ENCODE measurements at places on chromosomes 13 and 19.

DNA sequence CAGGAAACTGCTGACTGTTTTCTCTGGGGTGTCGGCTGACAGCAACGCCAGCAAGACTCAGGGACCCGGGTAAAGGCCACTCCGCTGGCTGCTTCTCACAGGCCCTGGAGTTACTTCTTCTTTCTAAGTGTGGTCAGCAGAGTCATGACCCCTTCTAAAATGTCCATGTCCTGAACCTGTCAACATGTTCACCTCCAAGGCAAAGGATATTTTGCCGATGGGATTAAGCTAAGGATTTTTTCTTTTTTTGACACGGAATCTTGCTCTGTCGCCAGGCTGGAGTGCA lies 7.9 kb downstream of the PEX11G start:
- DNase-seq: no peak

DNA sequence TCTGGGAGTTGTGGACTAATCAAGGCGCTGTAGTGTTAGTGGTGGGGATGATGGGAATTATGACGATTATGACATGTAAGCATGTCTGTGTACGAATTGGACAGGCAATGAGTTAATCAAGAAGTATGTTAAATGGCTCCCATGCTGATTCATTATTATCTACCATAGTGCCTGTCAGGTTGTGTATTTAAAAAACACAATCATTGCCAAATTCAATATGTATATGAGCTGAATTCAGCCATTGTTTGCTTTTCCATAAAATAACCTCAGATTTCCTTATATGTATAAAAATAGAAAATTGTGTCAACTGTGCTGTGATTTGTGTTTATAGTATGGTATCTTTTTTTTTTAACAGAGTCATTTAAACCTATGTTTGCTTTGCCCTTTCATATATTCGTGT lies 37.1 kb downstream of the PCCA start:
- DNase-seq: no peak

- DNase-seq: no peak
Measured at GRCh38 chr13:106372199-106373155, 163.0 kb downstream of the EFNB2 start.

DNA sequence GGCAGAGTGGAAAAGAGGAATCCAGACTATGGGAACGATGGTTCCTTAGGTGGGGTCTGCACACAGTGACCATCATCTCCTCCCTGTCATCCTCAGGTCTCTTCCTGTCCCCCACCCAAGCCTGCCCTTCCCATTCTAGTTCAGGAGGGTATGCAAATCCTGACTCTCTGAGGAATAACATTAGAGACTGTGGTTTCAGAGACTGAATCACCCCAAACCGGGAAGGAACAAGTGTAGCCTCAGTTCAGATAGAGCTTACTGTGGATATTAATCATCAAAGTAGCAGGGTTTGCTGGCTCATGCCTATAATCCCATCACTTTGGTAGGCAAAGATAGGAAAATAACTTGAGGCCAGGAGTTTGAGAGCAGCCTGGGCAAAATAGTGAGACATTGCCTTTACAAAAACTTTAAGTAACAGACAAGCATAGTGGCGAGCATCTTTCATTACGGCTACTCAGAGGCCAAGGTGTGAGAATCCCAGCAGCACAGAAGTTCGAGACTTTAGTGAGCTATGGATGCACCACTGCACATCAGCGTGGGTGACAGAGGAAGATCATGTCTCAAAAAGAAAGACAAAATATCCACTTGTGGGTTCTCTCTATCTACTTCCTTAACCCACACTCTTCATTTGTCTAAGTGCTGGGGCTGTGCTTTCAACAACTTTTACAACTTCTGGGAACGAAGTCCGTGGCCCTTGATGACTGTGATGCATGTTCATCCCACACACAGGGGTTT lies 19.3 kb upstream of the LGALS13 start:
- no peak for DNase-seq

GRCh38 chr13:46595136-46595884 lies 42.3 kb downstream of the LRCH1 start:
- DNase-seq: no peak

GRCh38 chr19:36605101-36605876 lies at the start of gene ZNF382:
Gene ZNF382, plus strand, starts transcription at chr19:36605313. Its CDS starts 4,602 bp downstream, at chr19:36609915.
- peak; percentile 27 for DNase-seq

GRCh38 chr13:29170436-29171082 lies 350.4 kb downstream of the MTUS2 start:
- DNase-seq: no peak

GRCh38 chr19:2533072-2533425 lies 57.1 kb downstream of the GADD45B start:
- DNase-seq: no peak

GRCh38 chr19:53787266-53787665 lies 36.8 kb downstream of the NLRP12 start:
- no peak for DNase-seq

- DNase-seq: no peak
Measured at GRCh38 chr13:78772933-78773332, 114.0 kb upstream of the OBI1 start.

GRCh38 chr19:49491030-49491803 lies 3.8 kb downstream of the RPL13A start:
- DNase-seq: no peak

- no peak for DNase-seq
Measured at GRCh38 chr13:102914339-102914930, 68.6 kb downstream of the ERCC5 start.

DNA sequence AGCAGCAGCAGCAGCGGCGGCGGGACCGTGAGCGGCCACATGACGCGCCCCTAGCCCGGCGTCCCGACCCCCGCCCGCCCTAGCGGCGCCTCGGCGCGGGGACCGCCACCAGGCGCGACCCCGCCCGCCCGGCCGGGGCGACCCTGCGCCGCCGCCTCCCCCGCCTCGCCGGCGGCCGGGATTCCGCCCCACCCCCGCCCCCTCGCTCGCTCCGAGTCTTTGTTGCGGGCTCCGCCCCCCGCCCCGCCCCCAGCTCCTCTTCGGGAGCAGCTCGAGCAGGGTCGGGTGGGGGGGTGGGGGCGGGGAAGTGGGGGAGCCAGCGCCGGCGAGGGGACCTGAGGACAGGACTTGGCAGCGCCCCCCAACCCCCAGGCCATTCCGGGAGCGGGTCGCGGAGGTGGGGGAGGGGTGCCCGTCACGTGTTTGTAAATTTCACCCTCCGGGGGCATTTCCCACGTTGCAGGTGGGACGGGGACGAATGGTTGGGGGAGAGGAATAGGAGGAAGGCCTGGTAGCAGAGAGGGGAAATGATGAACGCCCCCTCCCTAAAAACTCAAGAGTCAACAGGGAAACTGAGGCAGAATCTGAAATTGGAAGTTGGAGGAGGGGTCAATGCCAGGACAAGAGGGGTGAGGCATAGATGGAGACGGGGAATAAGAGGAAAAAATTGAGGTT lies at the start of gene OLFM2:
TSS of gene OLFM2 (minus strand) at position 190 of the 675 bp plus-strand sequence. CDS start at position 41, 149 bp downstream.
- DNase-seq: no peak

DNA sequence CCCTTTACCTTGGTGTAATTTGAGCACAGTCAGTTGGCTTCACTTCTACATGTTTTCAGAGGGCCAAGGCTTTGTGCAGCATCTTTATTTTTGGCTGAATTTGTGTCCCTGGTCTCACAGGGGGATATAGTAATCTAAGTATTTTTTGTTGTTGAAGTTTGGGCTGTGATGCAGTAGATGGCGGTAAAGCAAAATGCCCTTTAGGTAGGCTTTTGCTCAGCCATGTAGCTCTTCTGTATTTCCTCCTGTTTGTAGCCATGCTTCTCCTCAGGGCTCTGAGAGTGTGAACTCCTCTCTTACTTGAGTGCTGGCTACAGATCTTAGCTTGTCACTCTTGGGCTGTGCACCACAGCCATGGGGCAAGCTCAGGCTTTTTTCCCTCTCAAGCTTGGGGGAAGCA lies 328.6 kb downstream of the SLITRK5 start:
- no peak for DNase-seq

GRCh38 chr13:110341445-110342244 lies 34.6 kb downstream of the COL4A2 start:
- DNase-seq: no peak

DNA sequence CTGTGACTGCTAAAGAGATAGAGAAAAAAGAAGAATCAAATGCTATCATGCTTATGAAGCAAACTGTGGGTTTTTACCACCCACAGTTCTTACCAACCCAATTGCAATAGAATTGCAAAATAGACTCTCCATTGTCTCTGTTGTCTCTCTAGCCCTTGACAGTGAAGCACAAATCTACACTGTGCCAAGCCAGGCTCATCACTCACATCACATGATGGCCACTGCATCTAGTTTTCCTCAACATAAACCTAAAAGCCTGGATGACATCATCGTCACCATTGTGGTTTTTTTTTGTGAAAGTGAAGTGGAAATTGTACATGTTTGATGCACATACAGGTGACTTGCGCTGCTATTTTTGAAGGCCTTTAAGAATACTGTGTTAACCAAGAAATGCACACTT lies 56.1 kb downstream of the KL start:
- peak; percentile 10 for DNase-seq

DNA sequence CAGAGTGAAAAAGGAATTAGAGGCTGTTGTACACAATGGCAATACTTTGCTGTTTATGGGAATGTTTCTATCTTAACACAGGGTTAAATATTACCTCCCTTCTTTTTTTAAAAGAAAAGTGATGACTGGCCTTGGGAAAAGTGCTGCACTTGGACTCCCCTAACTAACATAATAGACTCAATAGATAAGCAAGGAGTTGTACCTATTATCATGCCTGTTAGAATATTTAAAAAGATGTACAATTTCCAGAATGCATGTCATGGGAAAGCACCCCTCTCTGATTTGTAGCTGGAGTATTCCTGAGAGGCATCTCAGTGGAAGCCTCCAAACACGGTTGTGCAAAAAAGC lies 79.3 kb upstream of the GPC6 start:
- no peak for DNase-seq

DNA sequence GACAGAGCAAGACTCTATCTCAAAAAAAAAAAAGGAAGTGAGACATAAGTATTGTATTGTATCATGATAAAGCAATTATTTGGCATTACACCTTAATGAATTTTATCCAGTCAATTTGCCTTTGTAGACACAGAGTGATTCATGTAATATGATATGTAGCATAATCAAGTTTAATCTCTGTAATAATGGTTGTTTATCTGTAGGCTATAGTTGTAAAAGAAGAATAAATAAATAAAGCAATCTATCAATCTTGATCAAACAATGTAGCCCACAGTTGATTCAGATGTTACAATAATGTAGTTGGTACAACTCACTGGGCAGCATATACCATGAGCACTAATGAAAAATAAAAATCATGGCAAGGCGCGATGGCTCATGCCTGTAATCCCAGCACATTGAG lies 28.5 kb upstream of the CEACAM20 start:
- DNase-seq: no peak

DNA sequence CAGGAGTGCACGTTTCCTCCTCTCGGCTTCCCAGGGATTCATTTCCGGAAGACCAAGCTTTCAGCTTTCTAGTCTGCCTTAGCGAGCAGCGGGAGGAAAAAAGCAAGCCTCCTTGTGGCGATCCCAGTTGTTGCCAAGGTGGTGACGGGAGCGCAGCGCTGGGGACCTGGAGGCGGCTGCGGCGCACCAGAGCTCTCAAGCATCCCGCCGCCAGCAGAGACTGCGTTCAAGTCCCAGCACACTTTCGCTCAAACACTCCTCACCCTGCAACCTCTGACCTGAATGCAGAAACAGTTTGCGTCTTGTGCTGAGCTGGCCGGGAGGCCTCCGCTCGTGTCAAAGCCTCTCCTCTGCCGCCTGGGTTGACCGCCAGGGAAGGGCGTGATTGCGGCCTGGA lies 4.9 kb downstream of the GSX1 start:
- no peak for DNase-seq

DNA sequence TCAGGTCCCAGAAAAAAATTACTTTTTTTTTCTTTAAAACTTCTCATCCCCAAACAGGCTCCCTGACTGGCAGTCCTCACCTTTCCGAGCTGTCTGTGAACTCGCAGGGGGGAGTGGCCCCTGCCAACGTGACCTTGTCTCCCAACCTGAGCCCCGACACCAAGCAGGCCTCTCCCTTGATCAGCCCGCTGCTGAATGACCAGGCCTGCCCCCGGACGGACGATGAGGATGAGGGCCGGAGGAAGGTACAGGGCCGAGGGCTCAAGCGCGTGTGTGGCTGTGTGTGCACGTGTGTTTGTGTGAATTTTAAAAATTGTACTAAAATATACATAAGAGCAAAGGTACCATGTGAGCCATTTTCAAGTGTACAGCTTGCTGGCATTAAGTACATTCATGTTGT lies 167.6 kb downstream of the STK24 start:
- DNase-seq: no peak

GRCh38 chr13:109790086-109790485 lies 3.7 kb upstream of the IRS2 start:
- no peak for DNase-seq

DNA sequence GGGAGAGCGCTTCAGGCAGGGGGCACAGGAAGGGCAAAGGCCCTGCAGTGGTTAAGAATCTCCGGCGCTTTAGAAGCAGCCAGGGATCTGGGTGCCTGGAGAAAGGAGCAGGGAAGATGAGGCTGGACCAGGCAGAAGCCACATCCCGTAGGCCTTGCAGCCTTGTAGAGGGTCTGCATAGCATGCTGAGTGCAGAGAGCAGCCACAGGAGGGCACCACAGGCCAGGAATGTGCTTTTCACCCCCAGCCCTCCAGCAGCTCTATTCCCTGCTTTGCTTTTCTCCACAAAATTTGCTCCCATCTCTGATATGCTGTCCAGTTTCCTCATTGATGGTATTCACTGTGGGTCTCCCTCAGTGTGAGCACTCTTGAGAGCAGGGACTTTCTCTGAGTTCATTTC lies 5.7 kb downstream of the WDR62 start:
- DNase-seq: peak; percentile 77

DNA sequence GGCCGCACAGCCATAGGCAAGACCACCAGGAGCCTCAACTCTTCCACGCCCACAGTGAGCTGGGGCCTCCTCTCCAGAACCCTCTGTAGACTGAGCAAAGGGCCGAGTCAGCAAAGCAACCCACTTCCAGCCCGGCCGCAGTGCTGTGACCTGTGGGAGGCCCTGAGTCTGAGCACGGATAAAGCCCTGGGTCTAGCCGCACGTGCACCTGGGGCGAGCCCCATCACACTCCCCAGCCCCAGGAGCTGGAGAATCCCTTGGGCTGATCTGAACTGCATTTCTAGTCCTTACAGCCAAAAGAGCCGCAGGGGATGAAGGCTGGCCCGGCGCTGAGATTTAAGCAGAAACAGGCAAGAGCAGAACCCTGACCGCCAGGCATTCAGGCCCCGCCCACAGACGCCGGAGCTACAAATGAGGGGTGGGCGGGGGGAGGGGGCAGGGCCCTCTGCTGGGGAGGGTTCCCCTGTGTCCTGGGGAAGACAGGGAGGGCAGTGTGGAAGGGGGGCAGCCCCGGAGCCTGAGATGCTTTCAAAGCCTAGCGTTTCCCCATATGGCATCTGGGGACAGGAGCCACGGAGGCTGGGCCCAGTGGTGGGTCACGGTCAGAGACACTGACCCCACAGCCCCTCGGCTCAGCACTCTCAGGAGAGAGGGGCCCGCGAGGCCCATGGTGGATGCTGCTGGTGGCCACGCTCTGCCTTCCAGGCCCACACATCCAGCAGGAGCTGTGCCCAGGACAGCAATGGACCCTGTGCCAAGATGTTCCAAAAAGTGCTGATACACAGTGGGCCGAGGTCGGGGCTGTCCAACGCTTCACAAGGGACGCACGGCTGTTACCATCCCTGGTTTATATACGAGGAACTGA lies 4.9 kb downstream of the TMEM259 start:
- no peak for DNase-seq
